ENCODE measurements at places on chromosomes 4 and X. TPM values are rescaled to one million over a fixed set of nuclear protein-coding genes. Genes with fewer than 3 reads are reported as not detected.

Gene INTU
- total RNA-seq: 1.1 TPM

Gene SPANXN3
- not detected for total RNA-seq

Gene FGFR3
- 1.9 TPM for total RNA-seq

Gene PRDM5
- 5.1 TPM for total RNA-seq

Gene FAM236B
- total RNA-seq: not detected

Gene ITIH6
- total RNA-seq: not detected
